EL (cell line): ENCODE measurements at places on chromosomes 4 and X.
A peak's percentile ranks its signal among the peaks of the same experiment; 100 is the strongest.

- DNase-seq: no peak
Measured at GRCh38 chr4:108053251-108053711, 63.6 kb downstream of the HADH start.

GRCh38 chr4:137587796-137588195 lies 55.5 kb upstream of the PCDH18 start:
- peak; percentile 41 for DNase-seq

GRCh38 chrX:17595456-17596035 lies 141.7 kb upstream of the SCML1 start:
- DNase-seq: peak; percentile 64

- no peak for DNase-seq
Measured at GRCh38 chrX:10016519-10017132, 49.5 kb downstream of the CLDN34 start.

GRCh38 chrX:5474282-5474681 lies 754.4 kb downstream of the NLGN4X start:
- DNase-seq: no peak

DNA sequence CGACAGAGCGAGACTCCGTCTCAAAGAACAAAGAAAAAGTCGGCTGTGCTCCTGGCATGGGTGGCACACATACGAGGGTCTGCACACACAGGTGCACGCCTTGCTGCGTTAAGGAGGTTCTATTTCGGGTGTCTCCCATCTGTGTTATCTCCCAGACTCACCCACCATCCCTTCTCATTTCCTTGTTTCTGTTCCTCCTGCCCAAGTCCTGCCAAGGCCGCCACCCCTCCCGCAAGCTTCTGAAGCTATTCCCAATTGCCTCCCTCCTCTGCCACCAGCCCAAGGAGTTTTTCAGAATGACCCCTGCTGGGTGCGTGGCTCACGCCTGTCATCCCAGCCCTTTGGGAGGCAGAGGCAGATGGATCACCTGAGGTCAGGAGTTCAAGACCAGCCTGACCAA lies 6.0 kb upstream of the IL3RA start:
- DNase-seq: no peak

DNA sequence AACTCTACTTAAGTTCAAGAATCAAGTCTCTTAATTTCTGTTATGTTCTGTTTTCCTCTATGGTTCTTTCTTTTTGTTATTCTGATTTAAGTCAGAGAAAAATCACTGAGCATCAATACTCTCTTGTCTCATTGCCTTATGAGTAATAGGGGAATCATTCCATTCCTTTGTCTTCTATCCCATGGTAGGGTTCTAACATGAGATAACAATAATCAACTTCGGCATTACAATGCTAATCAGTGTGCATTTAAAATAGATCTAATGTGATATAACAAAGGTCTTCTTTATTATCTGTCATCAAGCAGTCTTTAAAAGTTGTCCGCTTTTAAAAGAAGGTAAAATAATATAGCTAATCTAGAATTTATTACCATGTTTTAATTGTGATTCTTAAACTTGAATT lies 446.9 kb downstream of the IL15 start:
- no peak for DNase-seq

GRCh38 chrX:13685126-13685763 lies 3.7 kb upstream of the RAB9A start:
- DNase-seq: peak; percentile 26

GRCh38 chrX:39677585-39677977 lies 420.2 kb downstream of the BCOR start:
- no peak for DNase-seq

GRCh38 chrX:10327651-10328050 lies 170.9 kb downstream of the CLCN4 start:
- no peak for DNase-seq
